ENCODE measurements at places on chromosomes 12 and 14. TPM values are rescaled to one million over a fixed set of nuclear protein-coding genes. Genes with fewer than 3 reads are reported as not detected.

Gene MMP17
- total RNA-seq: 3.2 TPM

Gene LHX5
- not detected for total RNA-seq

DNA sequence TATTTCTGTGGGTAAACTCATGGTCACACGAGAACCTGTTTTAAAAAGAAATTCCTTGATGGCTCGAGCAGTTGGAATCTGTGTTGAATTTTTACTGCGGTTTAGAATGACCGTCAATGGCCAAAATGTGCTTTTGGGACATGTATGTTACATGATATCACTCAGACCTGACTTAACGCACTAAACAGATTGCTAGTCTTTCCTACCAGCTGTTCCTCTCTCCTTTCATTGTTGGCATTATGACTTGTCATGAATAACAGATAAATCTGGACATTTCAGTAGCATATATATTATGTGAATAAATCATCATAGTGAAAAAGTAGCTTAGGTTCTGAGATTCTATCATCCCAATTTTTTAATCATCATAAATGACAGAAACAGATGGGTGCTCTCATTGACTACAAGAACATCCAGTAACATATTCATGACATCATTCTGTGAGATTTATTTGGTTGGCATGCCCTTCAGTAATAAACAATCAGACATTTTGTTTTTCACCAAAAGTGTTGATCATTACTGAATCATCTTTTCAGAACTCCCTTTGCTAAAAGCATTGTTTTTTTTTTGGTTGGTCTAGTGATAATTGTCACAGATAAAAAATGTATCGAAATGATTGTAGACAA lies 57.9 kb upstream of the NAV3 start:
- no peak for DNase-seq

Gene NINJ2
- total RNA-seq: 5.4 TPM

GRCh38 chr12:55705782-55706402 lies 1.8 kb downstream of the ITGA7 start:
- DNase-seq: no peak

Gene TMEM121
- total RNA-seq: 5.8 TPM

GRCh38 chr12:49359671-49360070 lies 7.6 kb upstream of the SPATS2 start:
- peak; percentile 1 for DNase-seq

Gene SLC7A8
- 11.9 TPM for total RNA-seq

- DNase-seq: peak; percentile 88
These were observed 57.7 kb downstream of the HMGA2 start for GRCh38 chr12:65881965-65882413.

Gene ZC2HC1C
- total RNA-seq: 4.8 TPM

Data from right atrium auricular region (tissue), 2 donors.